Ovary (tissue), 10 donors: ENCODE measurements at places on chromosomes 6 and 20. TPM values are rescaled to one million over a fixed set of nuclear protein-coding genes. Genes with fewer than 3 reads are reported as not detected.

DNA sequence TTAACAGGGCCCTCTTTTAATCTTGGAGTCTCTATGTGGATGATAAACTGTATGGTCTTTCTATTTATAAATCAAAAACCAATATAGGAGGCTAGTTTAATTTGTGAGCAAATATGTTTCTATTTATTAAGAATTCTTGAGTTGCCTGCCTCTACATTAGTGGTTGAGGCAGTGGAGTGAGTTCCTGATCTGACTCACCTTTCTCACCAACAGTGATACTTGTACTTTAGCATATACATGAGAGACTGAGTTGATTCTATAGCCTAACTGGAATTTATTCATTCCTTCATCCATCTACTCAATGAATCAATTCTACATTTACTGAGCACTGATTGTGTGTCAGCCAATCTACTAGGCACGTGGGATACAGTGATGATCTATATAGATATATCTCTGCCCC is 126.9 kb downstream of the TRMT11 start:
- H3K27ac ChIP-seq: no peak overlapping the region
- no peaks in the 10 kb centered on the region for H3K36me3 ChIP-seq
- H3K4me3 ChIP-seq: no peak overlapping the region
- H3K4me1 ChIP-seq: no peaks in the 10 kb centered on the region

DNA sequence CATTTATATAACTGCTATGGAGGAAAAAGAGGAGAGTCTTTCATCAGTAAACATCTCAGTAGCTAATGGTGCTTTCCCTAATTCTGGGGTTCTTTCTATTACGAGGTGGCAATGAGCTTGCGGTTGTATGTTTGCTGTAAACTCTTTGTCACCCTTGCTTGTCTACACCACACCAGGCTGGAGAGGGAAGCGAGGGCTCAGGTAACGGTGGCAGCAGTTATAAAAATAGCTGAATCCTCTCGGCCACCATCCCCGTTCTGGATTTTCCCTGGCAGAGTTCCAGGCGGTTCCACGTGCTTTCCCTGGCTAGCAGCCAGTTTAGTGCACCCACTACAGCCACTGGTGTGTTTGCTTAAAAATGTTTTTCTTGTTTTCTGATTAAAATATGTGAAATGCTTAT is 39.0 kb downstream of the MAS1 start:
- H3K27ac ChIP-seq: no peak overlapping the region
- H3K4me1 ChIP-seq: peaks cover 8% of the 10 kb centered on the region
- H3K4me3 ChIP-seq: no peak overlapping the region
- no peaks in the 10 kb centered on the region for H3K36me3 ChIP-seq
- DNase-seq: peak; percentile 44

- no peak overlapping the region for H3K27ac ChIP-seq
- no peak overlapping the region for H3K4me3 ChIP-seq
- no peaks in the 10 kb centered on the region for H3K27me3 ChIP-seq
- H3K4me1 ChIP-seq: peaks cover 7% of the 10 kb centered on the region
- no peak for DNase-seq
Observed at GRCh38 chr6:157194110-157194509, 129.2 kb downstream of the TMEM242 start.

GRCh38 chr6:34248198-34248726 is 544 bp downstream of the SMIM29 start:
- no peaks in the 10 kb centered on the region for H3K27me3 ChIP-seq
- H3K36me3 ChIP-seq: no peaks in the 10 kb centered on the region
- H3K4me1 ChIP-seq: peaks cover 4% of the 10 kb centered on the region
- peak; percentile 58 for DNase-seq
- H3K4me3 ChIP-seq: peak overlapping the region; percentile 81

GRCh38 chr6:43377710-43378229 is 8.3 kb upstream of the ZNF318 start:
- DNase-seq: no peak
- no peaks in the 10 kb centered on the region for H3K27me3 ChIP-seq
- no peak overlapping the region for H3K27ac ChIP-seq
- H3K4me3 ChIP-seq: no peak overlapping the region
- H3K4me1 ChIP-seq: no peaks in the 10 kb centered on the region

DNA sequence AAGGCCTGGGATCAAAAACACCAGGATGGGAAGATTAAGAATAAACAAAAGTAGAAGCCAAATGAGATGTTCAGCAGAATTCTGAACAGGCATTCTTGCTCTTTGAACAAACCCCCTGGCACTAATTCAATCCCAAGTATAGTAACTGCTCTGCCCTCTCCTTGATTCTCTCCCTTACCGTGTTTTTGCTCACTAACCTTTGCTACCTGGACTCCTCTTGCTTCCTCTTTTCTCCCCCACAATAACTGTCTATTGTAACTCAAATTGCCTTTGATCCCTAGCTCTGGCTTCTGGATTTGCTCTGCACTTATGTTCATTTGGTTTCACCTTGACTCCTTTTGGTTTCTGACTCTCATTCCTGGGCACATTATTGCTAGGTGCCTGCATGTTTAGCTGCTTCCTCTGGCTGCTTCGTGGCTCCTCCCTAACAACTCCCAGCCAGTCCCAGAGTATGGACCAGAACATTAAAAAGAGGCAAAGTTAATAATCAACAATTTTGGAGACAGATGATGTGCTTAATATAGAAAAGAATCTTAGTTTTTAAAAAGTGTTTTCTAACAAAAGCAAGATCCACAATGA is 65.4 kb upstream of the PHIP start:
- DNase-seq: no peak
- no peak overlapping the region for H3K27ac ChIP-seq
- no peaks in the 10 kb centered on the region for H3K36me3 ChIP-seq

GRCh38 chr20:17866234-17867001 is 102.2 kb downstream of the SNX5 start:
- no peaks in the 10 kb centered on the region for H3K27me3 ChIP-seq
- no peak overlapping the region for H3K4me3 ChIP-seq
- no peaks in the 10 kb centered on the region for H3K36me3 ChIP-seq
- no peak for DNase-seq
- no peak overlapping the region for H3K27ac ChIP-seq

DNA sequence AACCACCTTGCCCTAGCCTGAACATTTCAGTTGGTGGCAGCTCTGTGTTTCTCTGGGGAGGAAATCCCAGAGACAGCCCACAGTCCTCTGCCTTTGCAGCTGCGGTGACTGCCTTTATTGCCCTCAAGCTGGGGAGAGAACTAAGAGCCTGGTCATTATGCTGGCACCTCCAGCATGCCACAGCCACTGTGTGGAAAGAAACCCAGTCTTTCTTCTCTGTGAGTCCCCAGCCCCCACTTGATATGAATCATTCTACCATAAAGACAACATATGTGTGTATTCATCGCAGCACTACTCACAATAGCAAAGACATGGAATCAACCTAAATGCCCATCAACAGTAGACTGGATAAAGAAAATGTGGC is 82.3 kb upstream of the RNF217 start:
- H3K36me3 ChIP-seq: no peaks in the 10 kb centered on the region
- H3K27me3 ChIP-seq: no peaks in the 10 kb centered on the region
- H3K27ac ChIP-seq: no peak overlapping the region
- DNase-seq: no peak

DNA sequence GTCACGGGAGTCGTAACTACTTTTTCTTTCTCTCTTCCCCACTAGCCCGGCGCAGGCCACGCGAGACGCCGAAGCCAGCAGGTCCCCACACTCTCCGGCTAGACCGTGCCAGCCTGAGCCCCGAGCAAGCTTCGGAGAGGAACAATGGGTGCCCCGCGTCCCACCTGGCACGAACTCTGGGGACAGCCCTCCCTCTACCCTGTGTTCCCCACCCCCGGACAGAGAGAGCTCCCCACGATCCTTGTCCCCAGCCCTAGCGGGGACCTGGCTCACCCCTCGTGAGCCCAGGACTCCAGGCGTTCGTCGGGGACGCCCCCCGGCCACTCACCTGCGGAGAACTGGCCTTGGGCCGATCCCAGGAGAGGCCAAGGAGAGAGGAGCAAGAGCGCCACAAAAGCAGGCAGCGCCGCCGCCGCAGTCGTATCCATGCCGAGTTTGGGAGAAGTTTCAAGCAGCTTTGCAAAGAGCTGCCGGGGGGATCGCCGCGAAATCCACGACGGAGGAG is 416 bp downstream of the PTPRK start:
- peak overlapping the region; percentile 75 for H3K4me3 ChIP-seq
- peak overlapping the region; percentile 95 for H3K27ac ChIP-seq
- H3K36me3 ChIP-seq: no peaks in the 10 kb centered on the region
- peak; percentile 67 for DNase-seq
- no peaks in the 10 kb centered on the region for H3K27me3 ChIP-seq
- H3K4me1 ChIP-seq: peaks cover 2% of the 10 kb centered on the region

DNA sequence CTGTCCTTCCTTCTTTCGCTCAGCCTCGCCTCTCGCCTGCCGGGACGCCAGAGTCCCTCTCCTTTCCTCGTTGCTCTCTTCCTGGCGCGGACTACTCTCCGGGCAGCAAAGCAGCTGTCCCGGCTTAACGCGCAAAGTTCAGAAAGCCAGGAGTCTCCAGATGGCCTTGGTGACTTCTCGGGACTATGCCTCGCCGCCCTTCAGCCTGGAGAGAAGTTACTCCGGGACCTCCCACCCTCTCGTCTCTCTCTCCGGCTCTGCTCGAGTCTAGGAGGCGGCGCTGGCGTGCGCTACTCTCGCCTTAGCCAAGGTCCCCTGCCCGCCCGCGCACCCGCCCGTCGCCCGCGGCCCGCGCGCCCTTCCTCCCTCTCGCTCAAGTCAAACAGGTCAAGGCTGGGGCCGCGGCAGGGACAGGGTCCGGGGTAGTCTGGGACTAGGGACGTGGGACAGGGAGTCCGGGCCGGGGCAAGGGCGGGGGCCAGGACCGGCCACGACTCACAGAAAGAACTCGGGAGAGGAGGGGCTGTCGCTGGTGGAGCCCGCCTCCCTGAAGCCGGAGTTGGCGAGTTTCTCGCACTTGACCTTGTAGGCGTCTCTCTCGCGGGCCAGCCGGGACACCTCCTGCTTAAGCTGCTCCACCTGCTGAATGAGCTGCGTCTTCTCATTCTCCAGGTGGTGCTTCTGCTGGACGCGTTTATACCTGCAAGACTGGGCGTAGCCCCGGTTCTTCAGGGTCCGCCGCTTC is 1.5 kb downstream of the MAFB start:
- H3K27ac ChIP-seq: no peak overlapping the region
- peaks cover 4% of the 10 kb centered on the region for H3K27me3 ChIP-seq
- peak overlapping the region; percentile 59 for H3K4me3 ChIP-seq
- H3K36me3 ChIP-seq: no peaks in the 10 kb centered on the region
- peak; percentile 59 for DNase-seq
- peaks cover 9% of the 10 kb centered on the region for H3K4me1 ChIP-seq

GRCh38 chr6:90818163-90818562 is 231.3 kb upstream of the MAP3K7 start:
- no peaks in the 10 kb centered on the region for H3K36me3 ChIP-seq
- no peak overlapping the region for H3K4me3 ChIP-seq

GRCh38 chr20:46130534-46130933 is 12.4 kb downstream of the CD40 start:
- no peak overlapping the region for H3K27ac ChIP-seq
- H3K4me3 ChIP-seq: no peak overlapping the region
- H3K4me1 ChIP-seq: peaks cover 5% of the 10 kb centered on the region
- no peak for DNase-seq

GRCh38 chr6:119026822-119027221 is 51.6 kb downstream of the FAM184A start:
- H3K27ac ChIP-seq: no peak overlapping the region
- no peaks in the 10 kb centered on the region for H3K27me3 ChIP-seq
- no peaks in the 10 kb centered on the region for H3K4me1 ChIP-seq
- no peaks in the 10 kb centered on the region for H3K36me3 ChIP-seq
- no peak for DNase-seq

GRCh38 chr6:69894578-69895347 is 28.4 kb downstream of the COL19A1 start:
- no peaks in the 10 kb centered on the region for H3K27me3 ChIP-seq
- H3K27ac ChIP-seq: no peak overlapping the region
- no peak overlapping the region for H3K4me3 ChIP-seq
- H3K4me1 ChIP-seq: no peaks in the 10 kb centered on the region
- DNase-seq: no peak

DNA sequence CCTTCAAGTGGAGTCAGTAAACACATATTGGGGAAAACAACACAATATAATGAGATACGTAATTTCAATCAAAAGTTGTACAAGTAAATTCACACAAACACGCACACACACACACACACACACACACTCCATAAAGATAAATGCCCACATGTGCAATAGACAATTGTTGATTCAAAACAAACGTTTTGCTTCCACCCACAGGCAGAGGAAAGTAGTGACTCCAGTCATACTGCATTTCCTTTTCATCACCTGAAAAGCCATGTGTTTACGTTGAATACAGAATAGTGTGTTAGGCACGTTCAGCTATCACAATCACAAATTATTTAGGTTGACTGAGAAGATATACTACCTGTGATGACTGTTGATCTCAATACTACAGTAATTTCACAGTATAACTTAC is 443.8 kb upstream of the MANEA start:
- no peaks in the 10 kb centered on the region for H3K4me1 ChIP-seq
- no peak overlapping the region for H3K4me3 ChIP-seq
- no peak overlapping the region for H3K27ac ChIP-seq
- H3K27me3 ChIP-seq: no peaks in the 10 kb centered on the region

GRCh38 chr6:43823879-43824702 is 54.1 kb downstream of the VEGFA start:
- no peak for DNase-seq
- H3K4me1 ChIP-seq: no peaks in the 10 kb centered on the region
- no peaks in the 10 kb centered on the region for H3K36me3 ChIP-seq

DNA sequence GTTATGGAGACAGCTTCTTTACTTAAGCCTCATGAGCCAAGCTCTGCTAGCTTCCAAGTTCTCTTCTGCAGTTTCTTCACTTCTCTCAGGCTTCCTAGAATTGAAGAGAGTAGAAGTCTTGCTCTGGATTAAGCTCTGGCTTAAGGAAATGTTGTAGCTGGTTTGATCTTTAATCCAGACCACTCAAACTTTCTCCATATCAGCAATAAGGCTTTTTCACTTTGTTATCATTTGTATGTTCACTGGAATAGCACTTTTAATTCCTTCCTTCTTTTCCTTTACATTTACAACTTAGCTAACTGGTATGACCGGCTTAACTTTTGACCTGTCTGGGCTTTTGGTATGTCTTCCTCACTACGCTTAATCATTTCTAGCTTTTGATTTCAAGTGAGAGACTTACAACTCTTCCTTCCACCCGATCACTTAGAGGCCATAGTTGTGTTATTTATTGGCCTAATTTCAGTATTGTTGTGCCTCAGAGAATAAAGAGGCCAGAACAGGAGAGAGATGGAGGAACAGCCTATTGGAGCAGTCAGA is 236.6 kb upstream of the BMP2 start:
- H3K27ac ChIP-seq: no peak overlapping the region
- no peak for DNase-seq
- no peaks in the 10 kb centered on the region for H3K4me1 ChIP-seq
- H3K27me3 ChIP-seq: no peaks in the 10 kb centered on the region

The MCCD1 gene
- not detected for total RNA-seq

The SIRPA gene
- total RNA-seq: 28.7 TPM

The GGTLC1 gene
- not detected for total RNA-seq

The LCA5 gene
- total RNA-seq: 8.0 TPM

The EBF4 gene
- 63.7 TPM for total RNA-seq

The TGM3 gene
- total RNA-seq: not detected

The CRISP3 gene
- total RNA-seq: 0.30 TPM

The HRH3 gene
- total RNA-seq: not detected

The HIVEP2 gene
- 42.0 TPM for total RNA-seq
